ENCODE measurements at places on chromosomes 2 and 18.

DNA sequence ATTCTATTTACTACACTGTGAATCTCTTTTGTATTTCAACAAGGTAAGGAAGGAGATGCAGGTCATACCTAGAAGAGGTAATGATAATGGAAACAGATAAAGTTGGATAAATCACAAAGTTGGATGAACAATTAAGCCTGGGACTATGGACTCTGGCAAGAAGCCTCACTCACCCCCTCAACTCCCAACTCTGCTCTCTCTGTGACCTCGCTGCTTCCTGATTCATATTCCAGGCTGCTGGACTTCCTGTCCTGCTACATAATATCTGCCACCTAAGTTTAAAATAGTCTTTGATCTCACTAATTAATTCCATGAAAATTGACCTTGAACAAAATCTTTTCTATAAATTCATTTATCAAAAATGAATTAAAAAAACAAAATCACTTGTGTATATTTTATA lies 215.3 kb downstream of the CALCRL start:
- peak; percentile 6 for DNase-seq

GRCh38 chr2:205792908-205793307 lies 110.6 kb downstream of the NRP2 start:
- DNase-seq: no peak

DNA sequence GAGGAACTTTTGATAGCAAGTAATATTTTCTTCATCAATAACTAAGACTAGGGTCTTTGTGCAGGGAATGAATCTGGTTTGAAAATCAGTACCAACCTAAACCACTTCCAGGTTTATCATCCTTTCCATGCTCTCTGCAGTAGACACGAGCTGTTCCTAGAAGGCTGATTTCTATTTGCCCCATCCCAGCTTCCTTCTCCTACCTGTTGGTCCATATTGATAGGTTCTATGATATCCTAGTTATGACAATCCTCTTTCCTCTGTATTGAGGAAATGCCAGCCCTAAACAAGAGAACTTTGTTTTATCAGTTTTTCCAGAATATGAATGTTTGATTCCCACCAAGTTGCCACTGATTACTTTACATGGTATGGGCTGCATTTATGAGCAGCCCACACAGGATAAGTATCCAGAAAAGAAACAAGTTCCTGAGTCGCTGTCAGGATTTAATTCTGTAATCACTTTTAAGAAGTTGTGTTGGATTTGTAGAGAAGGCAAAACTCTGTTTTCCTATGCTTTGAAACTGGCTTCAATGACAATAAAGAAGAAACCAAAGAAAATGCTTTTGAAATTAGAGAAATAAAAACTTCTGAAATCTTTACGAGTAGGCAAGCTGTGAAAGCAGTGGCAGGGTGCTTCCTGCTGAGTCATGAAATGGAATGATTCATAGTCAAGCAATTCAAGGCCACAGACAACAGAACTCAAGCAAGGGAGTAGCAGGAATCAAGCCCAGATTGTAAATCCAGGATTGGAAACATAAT lies 37.3 kb upstream of the TANK start:
- DNase-seq: peak; percentile 88

- no peak for DNase-seq
Observed at GRCh38 chr2:221282386-221282785, 289.7 kb downstream of the EPHA4 start.

GRCh38 chr18:905948-906415 lies 1.3 kb downstream of the ADCYAP1 start:
- no peak for DNase-seq

- DNase-seq: peak; percentile 44
Observed at GRCh38 chr18:55250768-55251173, 291.5 kb upstream of the CCDC68 start.

GRCh38 chr18:9189491-9189890 lies 52.9 kb downstream of the ANKRD12 start:
- no peak for DNase-seq

GRCh38 chr2:215612786-215613185 lies 176.9 kb upstream of the FN1 start:
- DNase-seq: peak; percentile 40

DNA sequence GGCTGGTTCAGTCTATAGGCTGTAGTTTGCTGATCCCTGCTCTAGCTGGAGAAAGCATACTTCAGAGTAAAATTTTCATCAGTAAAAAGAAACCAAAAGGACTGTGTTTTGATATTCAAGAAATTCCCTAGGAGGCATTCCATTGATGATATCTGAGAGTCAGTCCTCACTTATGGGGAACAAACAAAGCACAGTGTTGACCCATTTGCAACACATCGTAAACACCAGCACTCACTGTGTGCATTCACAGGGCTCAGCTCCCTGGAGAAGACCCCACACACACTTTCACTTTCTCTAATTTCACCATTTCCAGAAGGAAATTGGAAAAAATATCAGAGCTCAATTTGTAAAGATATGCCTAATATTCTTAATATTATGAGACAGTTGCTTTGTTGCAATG lies 147.1 kb downstream of the PIEZO2 start:
- DNase-seq: no peak

- DNase-seq: no peak
Observed at GRCh38 chr2:11761259-11761658, 14.8 kb downstream of the LPIN1 start.

GRCh38 chr2:73272270-73272669 lies 12.0 kb downstream of the FBXO41 start:
- DNase-seq: no peak

DNA sequence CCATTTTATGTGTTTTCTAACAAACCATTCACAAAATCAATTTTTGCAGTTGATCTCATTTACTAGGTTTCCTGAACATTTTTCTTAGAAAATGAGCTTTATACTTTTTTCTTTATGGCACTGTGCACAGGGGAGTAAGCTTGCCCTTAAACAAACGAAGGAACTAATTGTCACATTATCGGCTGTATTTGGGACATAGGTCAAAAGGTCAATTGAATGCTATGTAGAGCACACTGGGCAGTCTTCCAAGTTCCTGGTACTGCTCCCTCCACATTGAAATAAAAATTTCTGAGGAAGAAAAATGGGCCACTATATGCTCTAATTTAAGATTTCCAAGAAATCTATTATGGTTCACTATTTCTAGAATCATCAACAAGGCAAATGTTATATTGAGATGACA lies 93.6 kb upstream of the TMEFF2 start:
- no peak for DNase-seq

- no peak for DNase-seq
Observed at GRCh38 chr2:171530378-171530777, 8.1 kb downstream of the CYBRD1 start.

DNA sequence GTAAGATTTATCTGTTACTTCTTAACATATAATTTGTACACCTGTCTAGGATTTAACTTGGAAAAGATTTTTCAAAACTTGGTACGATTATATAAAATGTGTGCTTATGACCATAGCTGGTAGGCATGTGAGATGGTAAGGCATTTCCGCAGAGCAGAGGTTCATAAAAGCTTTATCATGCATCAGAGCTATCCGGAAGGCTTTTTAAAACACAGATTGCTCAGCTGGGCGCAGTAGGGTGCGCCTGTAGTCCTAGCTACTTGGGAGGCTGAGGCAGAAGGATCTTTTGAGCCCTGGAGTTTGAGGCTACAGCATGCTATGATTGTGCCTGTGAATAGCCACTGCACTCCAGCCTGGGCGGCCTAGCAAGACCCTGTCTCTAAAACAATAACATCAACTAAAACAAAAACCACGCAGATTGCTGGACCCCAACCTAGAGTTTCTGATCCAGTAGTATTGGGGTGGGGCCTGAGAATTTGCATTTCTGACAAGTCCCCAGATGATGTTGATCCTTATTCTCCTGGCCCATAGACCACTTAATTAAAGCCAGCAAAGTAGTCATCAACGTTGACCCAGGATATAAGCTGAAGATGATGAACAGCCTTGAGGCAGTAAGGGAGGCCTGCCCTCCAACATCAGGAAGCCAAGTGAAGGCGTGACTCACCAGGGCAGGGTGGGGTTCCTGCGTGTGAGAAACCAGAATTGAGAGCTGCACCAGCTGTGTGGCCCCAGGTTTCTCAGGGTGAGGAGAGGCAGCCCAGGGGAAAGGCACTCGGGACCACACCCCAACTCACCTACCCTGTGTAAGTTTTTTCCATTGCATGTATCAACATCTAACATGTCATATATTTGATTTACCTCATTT lies 21.6 kb upstream of the SLC20A1 start:
- DNase-seq: peak; percentile 96

DNA sequence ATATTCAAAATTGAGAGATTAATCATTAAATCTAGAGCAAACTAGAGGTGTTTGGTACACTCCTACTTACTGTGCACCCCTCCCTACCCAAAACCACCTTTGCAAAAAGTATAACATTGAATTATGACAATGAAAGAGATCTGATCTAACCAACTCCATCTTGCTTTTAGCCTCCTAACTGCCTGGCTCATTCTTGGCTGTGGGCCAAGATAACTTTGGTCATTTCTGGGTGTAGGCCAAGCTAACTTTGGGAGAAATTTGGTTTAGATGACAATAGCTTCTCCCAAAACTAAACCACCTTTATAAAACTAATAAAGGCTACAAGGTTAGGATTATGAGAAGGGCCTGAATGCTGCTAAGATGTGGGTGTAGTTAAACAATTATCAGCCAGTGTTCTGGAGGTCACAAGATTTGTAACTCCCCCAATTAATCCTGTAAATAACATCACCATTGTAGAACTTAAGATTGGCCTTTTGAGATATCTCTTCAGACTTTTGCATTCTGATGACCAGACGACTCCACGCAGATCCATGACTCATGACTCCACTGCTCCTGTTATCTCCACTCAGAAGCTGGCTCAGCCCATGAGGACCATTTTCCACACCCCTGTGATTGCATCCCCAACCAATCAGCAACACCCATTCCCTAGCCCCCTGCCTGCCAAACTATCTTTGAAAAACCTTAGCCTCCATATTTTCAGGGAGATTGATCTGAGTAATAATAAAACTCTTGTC lies 160.2 kb downstream of the FBXO15 start:
- DNase-seq: no peak

DNA sequence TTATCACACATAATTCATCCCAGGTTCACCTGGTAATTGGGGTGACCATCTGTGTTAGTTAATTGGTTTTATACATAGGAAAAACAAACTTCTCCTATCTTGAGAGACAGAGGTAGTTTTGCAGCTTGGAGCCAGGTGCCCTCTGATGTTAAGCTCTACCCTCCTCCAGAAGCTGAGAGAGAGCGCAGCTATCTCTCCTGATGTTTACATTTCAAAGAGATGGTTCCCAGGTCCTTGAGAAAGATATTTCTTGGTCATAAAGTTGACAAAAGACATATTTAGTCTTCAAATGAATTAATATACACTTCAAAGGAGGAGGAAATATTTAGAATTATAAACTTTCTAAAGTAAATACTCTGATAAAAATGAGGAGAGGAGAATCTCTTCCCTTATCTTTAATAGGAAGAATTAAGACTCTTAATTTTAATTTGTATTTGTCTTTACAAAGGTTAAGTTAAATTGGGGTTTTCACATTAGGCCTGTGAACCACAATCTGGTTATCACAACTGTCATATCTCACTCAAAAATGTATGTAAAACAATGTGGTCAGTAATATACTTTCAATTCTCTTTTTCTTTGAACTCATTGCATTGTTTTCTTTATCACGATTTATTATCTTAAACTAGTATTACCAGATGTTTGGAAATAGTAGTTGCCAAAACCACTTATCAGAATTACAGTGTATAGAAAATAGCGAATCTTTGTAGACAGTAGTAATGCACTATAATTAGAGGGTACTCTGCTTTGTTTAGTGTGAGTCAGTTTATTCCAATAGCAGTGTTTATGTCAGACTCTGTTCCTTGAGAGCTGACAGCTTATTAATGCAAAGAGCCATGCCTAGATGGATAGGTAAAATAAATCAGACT lies 26.8 kb downstream of the SERPINB4 start:
- DNase-seq: no peak

DNA sequence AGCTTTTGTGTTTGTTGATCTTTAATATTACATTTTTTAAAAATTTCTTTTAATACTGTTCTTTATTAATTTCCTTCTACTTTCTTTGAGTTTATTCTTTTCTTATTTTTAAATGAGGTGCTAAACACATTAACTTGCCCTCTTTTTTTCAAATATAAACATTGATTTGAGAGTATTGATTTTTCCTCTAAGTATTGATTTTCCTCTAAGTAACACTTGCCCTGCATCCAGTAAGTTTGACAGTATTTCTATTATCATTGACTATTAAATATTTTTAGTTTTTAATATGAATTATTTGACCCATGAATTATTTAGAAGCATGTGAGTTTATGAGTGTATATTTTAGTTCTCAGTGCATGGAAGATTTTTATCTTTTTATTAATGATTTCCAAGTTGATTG lies 337.0 kb upstream of the RAB12 start:
- DNase-seq: no peak
